ENCODE measurements at places on chromosomes 1 and 21.

- no peak for DNase-seq
Measured at GRCh38 chr1:74729741-74730478, 2.9 kb downstream of the CRYZ start.

DNA sequence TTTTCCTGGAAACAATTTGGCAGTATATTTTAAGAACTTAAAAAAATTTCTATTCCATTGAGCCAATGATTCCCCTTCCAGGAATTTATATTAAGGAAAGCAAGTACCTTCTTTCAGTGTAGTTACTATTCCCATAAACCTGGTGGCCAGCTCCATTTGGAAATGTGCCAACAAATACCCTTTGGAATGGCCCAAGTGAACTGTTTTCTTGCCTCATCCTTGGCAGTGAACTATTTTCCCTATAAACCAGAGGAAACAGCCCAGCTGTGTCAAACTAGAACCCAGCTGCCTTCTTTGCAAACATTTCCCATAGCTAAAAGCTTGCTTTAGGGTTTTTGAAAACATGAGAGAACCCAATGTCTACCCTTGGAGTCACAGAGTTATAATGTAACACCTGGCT, 496.9 kb downstream of the NEGR1 start:
- no peak for DNase-seq

GRCh38 chr1:236395230-236395946, 1.3 kb downstream of the EDARADD start:
- DNase-seq = peak; percentile 81

DNA sequence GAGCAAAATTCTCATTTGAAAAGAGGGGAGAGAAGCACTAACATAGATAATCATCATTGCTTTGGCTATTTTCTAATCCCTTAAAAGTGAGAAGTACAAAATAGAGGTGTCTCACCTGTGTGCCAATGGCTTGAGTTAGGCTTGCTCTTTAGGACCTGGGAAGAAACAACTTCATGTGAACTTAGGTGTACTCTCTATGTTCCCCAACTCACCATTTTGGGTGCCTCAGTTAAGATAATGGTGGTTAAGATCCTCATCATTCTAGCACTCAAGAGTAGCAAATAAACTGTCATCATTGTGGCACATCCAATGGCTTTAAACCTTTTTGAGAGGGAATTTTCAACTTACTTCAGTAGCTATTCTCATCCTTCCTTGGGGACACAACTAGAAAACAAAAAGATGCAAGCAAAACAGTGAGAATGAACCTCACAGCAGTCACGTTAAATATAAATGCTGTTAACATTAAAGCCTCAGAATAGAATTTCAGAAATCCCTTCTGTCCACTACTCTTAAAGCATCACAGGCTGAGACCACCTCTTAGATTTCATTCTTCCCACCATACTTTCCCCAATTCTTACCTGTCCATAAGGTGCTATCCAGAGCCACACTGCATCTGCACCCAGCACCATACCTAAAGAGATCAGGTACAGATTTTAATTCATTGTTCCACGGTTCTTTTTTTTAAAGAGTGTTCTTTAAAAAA, 1.2 kb downstream of the GAS5 start:
- DNase-seq = no peak

DNA sequence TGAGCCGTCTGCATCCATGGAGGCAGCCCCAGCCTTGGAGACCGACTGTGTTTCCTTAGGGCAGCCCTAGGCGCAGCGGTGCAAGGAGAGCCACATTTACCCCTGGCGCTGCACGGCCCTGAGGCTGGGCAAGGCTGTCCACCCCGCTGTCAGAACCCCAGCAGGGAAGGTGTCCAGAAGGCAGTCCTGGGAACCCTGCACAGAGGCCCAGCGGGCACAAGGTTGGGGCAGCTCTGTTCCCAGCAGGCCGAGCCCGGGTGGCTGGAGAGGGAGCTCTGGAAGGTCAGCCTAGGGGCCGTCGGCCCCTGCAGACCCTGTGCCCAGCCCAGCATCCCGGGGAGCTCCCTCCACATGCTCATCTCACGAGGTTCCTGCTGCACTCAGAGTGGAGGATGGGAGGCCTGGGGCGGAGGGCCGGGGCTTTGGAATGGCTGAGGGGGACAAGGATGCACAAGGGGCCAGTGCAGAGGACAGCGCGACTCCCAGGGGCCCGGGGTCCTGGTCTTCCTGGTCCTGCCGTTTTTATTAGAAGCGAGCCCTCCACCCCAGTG, 19.9 kb upstream of the SAMD11 start:
- no peak for DNase-seq

- DNase-seq = no peak
Measured at GRCh38 chr1:234943836-234944402, 184.7 kb downstream of the TOMM20 start.

- DNase-seq = no peak
Measured at GRCh38 chr1:234541286-234541975, 62.5 kb upstream of the TARBP1 start.

All from CD8-positive, alpha-beta memory T cell (primary cell).